ENCODE measurements at places on chromosomes 2 and 18. TPM values are rescaled to one million over a fixed set of nuclear protein-coding genes. Genes with fewer than 3 reads are reported as not detected.

Gene ASB18
- not detected for total RNA-seq

Gene PAX8
- total RNA-seq = 0.86 TPM

Gene SERPINB11
- not detected for total RNA-seq

Gene ST8SIA3
- total RNA-seq = not detected

Gene DDX1
- 91.6 TPM for total RNA-seq

Gene DYNAP
- not detected for total RNA-seq

Gene DES
- 1.6 TPM for total RNA-seq

Gene TLX2
- 0.11 TPM for total RNA-seq

Gene PRKCE
- total RNA-seq = 12.1 TPM

Gene ATP8B1
- 40.2 TPM for total RNA-seq

Gene FAM124B
- total RNA-seq = 0.13 TPM

Gene TSPYL6
- under 0.01 TPM for total RNA-seq

Gene IFIH1
- 12.2 TPM for total RNA-seq

Gene CIAO1
- total RNA-seq = 69.9 TPM

Gene OLA1
- 111 TPM for total RNA-seq

Gene ZNF385B
- 13.5 TPM for total RNA-seq

Gene IL1RN
- total RNA-seq = not detected

Gene CAPN14
- 0.13 TPM for total RNA-seq

Gene DSG1
- not detected for total RNA-seq

Gene LRPPRC
- total RNA-seq = 65.9 TPM

Gene C2orf80
- total RNA-seq = not detected
